ENCODE measurements at places on chromosomes 6 and 20.
A peak's percentile ranks its signal among the peaks of the same experiment; 100 is the strongest.

DNA sequence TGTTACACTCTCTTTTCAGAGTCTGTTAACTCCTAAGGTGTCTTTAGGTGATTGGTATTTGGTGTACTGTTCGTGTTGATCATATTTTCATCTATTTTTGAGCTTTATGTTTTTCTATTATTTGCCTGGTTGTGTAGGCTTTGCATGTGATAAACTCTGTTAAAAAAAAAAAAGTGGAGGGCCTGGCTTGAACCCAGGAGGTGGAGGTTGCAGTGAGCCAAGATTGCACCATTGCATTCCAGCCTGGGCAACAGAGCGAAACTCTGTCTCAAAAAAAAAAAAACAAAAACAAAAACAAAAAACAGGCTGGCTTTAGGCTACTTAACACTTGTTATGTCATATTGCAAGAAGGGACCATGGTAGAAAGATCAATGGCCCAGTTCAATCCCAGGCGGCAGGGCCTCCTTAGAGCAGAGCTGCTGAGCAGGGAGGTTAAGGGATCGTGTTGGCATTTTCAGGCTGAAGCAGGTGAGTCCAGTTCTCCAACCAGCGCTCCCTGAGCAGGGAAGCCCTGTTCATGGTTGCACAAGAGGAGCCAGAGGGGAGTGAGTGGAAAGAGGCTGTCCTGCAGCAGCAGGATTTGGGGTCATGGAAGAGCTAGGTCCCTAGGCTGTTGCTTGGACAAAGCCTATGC lies 8.5 kb downstream of the PYGB start:
- DNase-seq, result no peak

DNA sequence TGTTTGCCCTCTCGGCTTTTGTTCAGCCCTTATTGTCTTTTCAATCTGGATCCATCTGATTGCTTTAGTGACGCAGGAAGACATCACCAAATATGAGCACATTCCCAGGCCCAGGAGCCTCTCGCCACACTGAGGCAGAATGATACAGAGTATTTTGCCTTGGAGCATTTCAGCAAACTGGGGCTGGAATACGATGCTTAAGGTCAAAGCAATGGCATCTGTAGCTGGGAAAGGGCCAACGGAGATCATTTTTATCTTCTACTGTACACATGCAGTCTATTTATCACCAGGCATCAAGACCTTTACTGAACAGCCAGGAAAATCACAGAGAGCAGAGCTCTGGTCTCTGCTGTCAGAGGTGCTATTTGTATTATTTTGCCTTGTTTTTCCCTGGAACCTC lies 655.3 kb downstream of the RNF144B start:
- DNase-seq, result no peak

GRCh38 chr6:159931846-159932245 lies 37.0 kb upstream of the IGF2R start:
- no peak for DNase-seq

- DNase-seq, result no peak
Measured at GRCh38 chr6:15327271-15327670, 81.4 kb downstream of the JARID2 start.

DNA sequence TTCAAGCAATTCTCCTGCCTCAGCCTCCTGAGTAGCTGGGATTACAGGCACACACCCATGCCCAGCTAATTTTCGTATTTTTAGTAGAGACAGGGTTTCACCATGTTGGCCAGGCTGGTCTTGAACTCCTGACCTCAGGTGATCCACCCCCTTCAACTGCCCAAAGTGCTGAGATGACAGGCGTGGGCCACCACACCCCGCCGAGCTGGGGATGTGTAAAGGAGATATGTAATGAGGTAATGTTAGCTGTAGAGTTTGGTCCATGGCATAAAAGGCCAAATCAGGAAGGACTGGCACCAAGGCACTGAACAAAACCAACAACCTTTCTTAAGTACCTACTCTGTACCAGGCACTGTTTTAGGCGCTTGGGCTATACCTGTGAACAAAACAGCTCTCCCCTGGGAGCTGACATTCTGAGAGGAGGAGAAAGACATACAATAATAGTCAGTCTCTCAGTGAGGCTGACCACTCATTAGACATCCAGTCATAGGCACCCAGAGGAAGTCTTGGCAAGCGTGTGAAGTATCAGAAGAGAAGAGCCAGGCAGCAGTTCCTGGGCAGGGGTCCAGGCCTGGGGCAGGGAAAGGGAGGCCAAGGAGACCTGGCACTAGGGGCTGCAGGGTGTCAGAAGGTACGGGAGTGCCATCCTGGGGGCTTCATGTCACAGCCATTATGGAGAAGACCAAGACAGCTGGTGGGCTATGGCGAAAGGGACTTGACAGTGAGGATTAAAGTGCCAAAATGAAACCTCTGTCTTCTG lies 164.8 kb upstream of the DTNBP1 start:
- DNase-seq, result no peak

DNA sequence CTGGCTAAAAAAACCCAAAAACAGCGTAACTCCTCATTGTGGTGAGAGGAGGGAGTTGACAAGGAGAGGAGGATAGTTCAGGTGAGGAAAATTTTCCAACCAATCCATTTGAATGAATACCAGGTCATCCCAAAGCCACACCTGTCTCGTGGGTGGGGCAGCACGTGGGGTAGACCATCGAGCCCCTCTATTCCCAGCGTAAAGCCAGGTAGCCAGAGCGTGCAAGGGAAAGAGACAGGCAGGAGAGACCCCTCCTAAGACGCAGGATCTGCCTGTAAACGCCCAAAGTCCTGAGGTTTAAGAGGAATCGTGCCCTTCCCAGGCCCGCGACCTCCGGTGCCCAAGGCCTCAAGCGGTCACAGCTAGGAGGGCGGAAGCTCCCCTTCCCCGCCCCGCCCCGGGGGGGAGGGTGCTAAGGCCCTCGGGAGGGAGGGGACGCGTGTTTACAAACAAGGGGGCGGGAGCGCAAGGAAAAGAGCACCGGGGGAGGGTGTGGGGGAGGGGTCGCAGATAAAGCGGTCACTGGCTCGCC lies 712 bp downstream of the RXRB start:
- peak; percentile 52 for DNase-seq

- DNase-seq, result no peak
Measured at GRCh38 chr6:133969285-133969920, 16.4 kb downstream of the TBPL1 start.

DNA sequence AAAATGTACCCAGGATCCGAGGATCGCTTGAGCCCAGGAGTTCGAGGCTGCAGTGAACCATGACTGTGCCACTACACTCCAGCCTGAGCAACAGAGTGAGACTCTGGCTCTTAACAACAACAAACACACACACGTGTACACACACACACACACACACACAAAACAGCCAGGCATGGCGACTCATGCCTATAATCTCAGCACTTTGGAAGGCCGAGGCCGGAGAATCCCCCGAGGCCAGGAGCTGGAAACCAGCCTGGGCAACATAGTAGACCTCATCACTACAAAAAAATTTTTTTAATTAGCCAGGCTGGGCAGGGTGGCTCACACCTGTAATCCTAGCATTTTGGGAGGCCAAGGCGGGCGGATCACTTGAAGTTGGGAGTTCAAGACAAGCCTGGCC lies 23.3 kb upstream of the ARFGEF2 start:
- DNase-seq, result no peak

GRCh38 chr20:10667560-10668167 lies 6.1 kb downstream of the JAG1 start:
- DNase-seq, result no peak

DNA sequence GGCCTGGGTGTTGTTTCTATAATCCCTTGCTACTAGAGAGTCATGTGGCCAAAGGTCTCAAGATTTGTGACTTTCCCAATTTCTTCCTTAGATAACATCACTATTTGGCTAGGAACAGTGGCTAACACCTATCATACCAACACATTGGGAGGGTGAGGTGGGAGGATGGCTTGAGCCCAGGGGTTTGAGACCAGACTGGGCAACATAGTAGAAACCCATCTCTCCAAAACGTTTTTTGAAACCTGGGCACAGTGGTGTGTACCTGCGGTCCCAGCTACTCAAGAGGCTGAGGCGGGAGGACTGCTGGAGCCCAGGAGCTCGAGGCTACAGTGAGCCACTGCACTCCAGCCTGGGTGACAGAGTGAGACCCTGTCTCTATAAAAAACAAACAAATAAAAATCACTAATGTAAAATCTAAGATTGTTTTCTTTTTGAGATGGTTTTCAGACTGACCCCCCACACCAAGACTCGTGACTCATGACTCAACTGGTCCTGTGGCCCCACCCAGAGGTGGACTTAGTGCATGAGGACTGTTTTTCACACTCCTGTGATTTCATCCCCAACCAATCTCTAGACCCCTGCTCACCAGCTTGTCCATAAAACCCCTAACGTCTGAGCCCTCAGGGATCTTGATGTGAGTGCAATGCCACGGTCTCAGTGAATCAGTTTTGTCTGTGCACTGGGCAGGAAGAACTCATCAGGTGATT lies 48.3 kb upstream of the KIF16B start:
- DNase-seq, result no peak

DNA sequence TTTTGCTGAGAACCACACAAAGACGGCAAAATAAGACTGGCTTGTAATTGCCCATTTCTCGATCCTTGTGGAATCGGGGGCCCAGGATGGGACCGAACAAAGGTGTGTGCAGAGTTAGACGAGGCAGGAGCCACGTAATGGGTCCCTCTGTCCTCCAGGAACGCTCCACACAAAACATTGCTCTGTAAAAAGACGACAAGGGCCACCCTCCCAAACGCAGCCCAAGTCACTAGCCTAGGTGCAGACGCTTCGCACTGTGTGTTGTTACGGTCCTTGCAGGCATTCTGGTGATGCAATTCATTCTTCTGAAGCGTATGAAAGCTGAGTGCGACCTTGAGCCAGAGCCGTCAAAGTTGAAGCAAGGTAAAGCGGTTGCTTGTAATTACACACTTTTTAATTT lies 363.4 kb downstream of the TAF4 start:
- DNase-seq, result no peak

DNA sequence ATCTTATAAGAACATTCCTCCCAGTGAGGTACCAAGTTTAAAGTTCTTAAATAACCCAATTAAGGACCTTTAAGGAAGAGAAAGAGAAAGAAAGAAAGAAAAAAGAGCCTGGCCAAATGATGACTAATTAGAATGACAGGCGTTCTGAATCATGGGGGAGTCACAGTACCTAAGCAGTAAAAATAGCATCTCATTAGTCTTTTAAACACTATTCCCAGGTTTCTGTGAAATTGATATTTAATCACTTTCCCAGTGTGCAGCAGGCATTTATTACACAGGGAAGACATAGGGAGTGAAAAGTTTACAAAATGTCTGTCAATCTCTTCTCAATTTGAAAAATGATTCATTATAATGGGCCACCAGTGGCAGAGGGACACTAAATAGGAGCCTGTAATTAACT lies 251.4 kb upstream of the MANEA start:
- no peak for DNase-seq

- no peak for DNase-seq
Measured at GRCh38 chr6:148231572-148231971, 111.1 kb upstream of the SASH1 start.

DNA sequence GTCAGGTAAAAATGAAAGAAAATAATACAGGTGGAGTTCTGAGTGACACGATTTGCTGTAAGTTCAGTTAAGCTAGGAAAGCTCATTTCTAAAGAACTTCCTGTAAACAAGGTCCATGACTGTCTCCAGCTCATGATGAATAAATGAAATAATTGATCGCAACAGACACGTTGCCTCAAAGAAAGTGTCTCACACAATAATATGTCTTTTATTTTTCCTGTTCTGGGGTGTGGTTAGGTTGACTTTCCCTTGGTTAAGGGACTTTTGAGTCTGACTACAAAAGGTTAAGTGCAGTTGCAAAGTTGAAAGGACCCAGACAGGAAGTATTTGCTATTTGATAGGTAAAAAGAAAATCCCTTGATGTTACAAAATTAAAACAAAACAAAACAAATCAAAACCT lies 304.2 kb upstream of the PRDM1 start:
- DNase-seq, result no peak

DNA sequence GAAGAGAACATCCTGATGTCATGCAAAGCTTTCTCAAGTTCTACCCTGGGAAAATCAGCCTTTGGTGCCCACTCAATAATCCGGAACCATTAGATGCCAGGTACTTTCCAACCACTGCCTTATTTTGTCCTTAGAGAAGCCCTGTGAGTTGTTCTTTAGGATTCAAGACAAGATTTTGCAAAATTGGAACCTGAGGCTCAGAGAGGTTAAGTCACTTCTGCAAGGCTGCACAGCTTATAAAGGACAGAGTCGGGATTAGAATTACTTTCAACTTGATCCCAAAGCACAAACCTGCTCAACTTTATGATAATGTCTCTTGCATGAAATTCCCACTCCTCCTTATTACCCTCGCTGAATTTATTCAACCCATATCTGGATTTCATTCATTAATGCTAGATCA lies 287.2 kb downstream of the PTPRT start:
- DNase-seq, result no peak

- no peak for DNase-seq
Measured at GRCh38 chr6:118869894-118870589, 23.9 kb upstream of the ASF1A start.

DNA sequence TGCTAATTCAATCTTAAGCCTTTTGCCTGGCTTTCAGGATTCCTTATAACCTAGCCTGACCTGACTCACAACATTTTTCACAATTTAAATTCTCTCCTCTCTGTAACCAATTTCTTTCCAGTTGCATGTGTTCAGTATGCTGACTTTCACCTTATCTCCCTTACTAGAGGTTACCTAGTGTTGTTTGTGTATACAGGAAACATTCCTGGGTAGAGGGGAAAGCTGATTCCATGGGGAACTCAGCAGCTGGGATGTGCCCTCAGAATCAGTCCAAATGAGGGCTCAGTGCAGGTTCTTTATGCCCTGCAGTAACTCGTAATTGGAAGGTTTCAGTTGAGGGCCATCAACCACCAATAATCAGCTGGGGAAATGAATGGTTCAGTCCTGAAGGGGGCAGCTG lies 18.5 kb downstream of the PKIB start:
- no peak for DNase-seq

DNA sequence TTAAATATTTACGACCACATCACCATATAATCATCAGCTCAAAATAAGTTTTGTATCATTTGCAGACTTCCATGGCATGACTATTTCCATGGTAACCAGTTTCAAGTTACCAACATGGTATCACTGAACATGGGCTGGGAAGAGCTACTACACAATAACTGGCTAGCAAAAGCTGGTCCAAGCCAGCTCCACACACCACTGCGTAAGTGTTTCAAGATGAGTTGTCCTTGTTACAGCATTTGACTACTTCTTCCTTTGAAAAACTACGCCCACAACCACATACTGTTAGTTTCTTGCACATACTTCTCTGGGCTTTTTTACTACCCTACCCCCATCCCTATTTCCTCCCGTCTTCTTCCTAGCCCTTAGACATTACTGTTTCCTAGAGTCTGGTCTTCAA lies 8.5 kb downstream of the CD164 start:
- no peak for DNase-seq

- DNase-seq, result no peak
Measured at GRCh38 chr6:167351656-167352345, 26.9 kb downstream of the TTLL2 start.

GRCh38 chr6:139053382-139053781 lies 24.8 kb downstream of the ABRACL start:
- peak; percentile 22 for DNase-seq

- DNase-seq, result no peak
Measured at GRCh38 chr6:81875782-81876293, 123.4 kb upstream of the TENT5A start.
